ENCODE measurements at places on chromosomes 11 and 22.

- peak; percentile 73 for DNase-seq
- H3K4me1 ChIP-seq, result peaks cover 15% of the 10 kb centered on the region
- H3K36me3 ChIP-seq, result no peaks in the 10 kb centered on the region
- peak overlapping the region; percentile 3 for H3K27ac ChIP-seq
- no peaks in the 10 kb centered on the region for H3K27me3 ChIP-seq
Measured at GRCh38 chr11:46450846-46451477, 59.4 kb upstream of the CHRM4 start.

- H3K27ac ChIP-seq, result no peak overlapping the region
- H3K4me3 ChIP-seq, result no peak overlapping the region
- no peaks in the 10 kb centered on the region for H3K27me3 ChIP-seq
Measured at GRCh38 chr22:47691152-47691895, 928.9 kb downstream of the TBC1D22A start.

DNA sequence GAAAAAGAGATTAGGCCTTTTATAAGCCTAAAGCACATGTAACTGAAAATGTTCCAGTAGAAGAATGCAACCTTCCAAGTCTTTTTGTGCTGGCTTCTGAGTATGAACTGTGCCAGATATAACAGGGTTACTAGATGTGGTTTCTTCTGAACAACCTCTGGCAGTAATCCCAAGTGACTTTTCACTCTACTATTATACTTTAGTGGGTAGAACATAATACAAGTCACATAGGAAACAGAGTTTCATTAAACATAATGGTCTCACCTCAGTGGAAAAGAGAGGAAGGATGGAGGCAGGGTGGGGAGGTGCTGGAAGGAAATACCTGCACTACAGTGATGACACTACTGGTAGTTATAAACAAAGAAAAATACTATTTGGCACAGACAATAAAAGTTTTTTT, 81.3 kb downstream of the PHF21A start:
- peaks cover 19% of the 10 kb centered on the region for H3K4me1 ChIP-seq
- H3K4me3 ChIP-seq, result no peak overlapping the region
- DNase-seq, result peak; percentile 80
- no peaks in the 10 kb centered on the region for H3K36me3 ChIP-seq

DNA sequence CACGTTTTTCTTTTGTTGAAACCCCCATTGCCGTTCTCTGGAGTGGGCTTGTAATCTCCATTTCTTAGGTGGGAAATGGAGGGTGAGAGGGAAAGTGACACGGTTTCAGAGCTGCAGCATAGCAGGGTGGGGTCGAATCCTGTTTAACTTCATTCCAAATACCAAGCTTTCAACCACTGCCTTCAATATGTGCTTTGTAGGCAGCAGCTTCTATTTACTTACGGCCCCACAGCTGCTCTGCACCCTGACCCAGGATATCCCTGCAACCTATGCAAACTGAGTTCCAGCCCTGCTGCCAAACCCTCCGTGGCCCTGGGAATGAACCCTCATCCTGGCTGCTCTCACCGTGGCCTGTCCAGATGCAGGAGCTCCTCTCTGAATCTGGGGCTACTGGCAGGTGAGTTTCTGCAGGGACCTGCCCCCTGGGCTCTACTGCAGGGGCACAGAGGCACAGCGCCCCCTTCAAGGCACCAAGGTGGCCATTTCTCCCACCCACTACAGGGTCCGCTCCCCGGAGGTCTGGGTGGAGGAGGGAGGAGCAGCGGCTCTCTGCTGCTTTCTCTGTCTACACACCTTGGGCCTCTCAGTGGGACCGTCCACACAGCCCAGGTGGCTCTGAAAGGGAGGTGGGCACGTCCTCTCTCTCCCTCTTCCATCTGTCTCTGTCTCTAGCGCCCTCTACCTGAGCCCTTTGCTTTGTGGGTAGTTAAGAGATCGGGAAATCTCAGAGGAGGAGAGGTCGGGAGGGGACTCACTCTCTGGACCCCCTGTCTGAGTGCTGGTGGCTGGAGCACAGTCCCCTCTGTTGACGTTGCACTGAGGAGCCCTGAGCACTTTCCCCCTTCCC, 279.1 kb downstream of the BRD1 start:
- H3K27me3 ChIP-seq, result no peaks in the 10 kb centered on the region
- no peaks in the 10 kb centered on the region for H3K4me1 ChIP-seq
- DNase-seq, result peak; percentile 58
- no peak overlapping the region for H3K27ac ChIP-seq
- H3K4me3 ChIP-seq, result no peak overlapping the region
- no peaks in the 10 kb centered on the region for H3K36me3 ChIP-seq

DNA sequence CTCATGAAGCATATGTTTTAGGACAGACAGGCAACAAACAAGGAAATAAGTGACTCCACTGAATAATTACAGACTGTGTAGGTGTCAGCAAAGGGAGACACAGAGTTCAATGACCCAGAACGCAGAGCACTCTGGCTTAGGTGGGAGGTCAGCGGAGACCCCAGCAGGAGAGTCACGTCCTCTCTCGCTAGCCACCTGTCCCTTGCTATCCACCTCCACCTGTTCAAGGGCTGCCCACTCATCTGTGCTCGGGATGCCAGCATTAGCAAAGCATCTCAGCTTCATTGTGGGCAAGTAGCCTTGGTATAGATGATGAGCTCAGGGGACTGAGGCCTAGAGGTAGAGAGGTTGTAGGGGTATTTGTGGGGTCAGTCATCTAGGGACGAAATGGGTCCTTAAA, 21.8 kb upstream of the ATXN10 start:
- H3K36me3 ChIP-seq, result no peaks in the 10 kb centered on the region
- peaks cover 5% of the 10 kb centered on the region for H3K4me1 ChIP-seq
- no peak overlapping the region for H3K27ac ChIP-seq
- H3K4me3 ChIP-seq, result no peak overlapping the region
